COLO829 (cell line): ENCODE measurements at places on chromosomes 1 and 21.
A peak's percentile ranks its signal among the peaks of the same experiment; 100 is the strongest.

- DNase-seq, result peak; percentile 40
These were observed 504 bp downstream of the SCCPDH start for GRCh38 chr1:246724731-246725095.

DNA sequence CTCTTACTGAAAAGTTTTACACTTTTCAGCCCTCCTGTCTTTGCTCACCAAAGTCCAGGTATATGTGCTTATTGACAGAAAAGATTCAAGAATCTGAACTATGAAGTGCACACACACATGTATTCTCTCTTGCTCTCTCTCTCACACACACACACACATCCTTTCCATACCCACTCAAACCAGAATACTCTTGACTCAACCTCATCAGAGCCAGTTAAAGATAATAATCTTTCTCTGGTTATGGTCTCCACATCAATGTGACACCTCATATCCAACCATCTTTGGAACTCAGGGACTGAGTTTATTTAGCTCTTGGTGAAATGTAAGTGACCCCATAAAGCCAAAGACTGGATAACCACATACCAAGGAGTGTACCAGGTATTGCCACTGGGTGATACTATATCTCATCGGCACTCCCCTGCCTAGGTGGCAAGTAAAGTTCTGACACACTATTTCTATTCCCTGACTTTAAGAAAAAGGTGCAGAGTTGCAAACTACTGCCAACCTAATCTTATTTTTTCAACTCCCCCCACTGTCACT lies 24.9 kb upstream of the RGS8 start:
- no peak for DNase-seq

GRCh38 chr1:175810305-175810704 lies 66.9 kb upstream of the TNR start:
- DNase-seq, result no peak

DNA sequence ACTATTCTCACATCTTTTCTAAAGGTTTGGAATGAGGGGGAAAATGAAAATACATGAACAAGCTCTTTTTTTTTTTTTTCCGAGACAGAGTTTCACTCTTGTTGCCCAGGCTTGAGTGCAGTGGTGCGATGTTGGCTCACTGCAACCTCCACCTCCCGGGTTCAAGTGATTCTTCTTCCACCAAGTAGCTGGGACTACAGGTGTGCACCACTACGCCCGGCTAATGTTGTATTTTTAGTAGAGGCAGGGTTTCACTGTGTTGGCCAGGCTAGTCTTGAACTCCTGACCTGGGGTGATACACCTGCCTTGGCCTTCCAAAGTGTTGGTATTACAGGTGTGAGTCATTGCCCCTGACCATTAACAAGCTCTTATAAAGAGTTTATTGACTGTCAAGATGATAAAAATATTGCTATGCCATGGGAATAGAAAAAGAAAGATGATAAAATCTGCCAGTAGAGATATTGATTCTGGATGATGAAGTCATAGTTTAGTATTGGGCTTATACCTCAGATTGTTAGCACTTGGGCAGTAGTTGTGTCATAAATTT lies 36.6 kb downstream of the INKA2 start:
- DNase-seq, result no peak

DNA sequence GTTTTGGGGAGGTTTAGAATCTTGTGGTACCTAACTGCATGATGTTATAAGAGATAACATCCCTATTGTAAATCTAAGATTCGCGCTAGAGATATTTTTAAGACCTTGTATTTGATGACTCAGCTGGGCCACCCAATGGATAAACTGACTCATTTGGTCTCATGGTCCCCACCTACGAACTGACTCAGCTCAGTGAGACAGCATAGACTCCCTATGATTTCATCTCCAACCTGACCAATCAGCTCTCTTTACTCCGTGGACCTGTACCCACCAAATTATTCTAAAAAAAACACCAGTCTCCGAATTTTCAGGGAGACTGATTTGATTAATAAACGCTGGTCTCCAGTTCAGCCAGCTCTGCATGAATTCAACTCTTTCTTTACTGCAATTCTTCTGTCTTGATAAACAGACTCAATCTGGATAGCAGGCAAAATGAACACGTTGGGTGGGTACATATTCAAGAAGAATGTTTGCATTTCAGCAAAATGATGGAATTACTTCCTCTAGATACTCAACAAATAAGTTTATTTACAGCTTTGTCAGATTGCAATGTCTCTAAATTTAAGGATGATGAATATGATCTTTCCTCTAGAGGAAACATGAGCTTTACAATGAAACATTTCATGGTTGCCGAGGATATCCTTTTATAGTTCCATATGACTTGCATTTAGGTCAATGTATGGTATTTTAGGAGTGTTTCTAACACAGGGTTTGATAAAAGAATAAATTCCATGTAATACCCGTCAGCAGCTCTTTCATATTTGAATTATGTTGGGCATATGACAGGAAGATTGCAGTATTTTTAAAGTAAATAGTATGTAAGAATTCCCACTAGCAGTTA lies 516.6 kb upstream of the RGS18 start:
- no peak for DNase-seq

- no peak for DNase-seq
These were observed at the start of gene WNT2B for GRCh38 chr1:112508278-112509004. TSS of gene WNT2B (plus strand) at chr1:112508965. CDS start at chr1:112509263, 298 bp downstream.

DNA sequence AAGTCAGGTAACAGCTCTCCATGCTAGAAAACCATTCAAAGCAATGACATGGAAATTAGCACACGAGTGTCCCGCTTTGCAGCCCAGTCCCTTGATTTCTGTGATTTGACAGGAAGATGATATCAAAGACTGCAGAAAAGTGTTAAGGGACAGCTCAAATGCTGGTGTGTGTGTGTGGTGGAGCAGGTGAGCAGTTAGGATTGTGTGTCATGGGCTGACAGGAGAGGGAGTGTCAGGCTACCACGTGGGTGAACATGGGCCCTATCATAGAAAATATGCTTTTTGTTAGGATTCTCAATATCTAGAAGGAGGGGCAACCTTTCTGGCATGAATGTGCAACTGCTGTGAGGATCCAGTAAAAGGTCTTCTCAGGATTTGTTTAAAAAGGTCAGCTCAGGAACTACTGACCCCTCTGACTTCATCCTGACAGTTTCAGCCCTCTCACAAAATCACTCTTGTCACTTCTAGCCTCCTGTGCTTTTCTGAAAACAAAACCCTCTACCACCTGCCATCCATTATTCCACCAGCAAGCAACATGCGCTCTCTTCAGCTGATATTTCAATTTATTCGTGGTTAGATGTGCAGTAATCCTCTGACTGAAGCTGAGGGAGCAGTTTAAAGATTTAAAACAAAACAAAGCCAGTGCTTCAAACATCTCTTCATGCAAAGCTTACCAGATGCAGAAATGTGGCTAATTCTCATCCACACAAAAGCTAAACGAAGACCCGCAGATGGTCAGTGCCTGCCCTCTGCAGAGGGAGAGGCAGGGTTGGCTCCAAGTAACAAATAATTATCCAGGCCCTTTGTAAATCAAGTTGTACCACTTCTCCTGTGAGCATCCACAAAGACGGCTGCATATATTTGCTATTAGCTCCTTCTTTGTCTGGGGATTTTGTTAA lies 397.9 kb downstream of the PTBP2 start:
- DNase-seq, result no peak

DNA sequence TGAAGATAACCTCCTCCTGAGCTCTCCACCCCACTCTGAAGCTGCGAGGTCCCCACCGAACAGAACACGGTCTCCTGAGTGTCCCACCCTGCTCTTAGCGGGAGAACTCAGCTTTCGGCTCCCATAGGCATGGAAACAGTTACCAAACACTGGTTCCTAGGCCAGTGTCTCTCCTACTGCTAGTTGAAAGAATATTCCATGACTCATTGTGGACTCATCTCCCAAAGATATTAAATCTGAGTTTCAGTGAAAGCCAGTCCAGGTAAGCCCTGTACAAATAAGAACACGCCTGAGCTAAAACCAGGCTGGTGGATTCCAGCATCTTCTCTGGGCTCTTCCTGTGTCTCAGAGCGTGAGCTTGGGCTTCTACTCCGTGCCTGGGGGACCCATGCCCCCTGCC lies 107.5 kb upstream of the CLDN14 start:
- DNase-seq, result no peak
